T-helper 2 cell treated with Interferon-gamma antibody and Interleukin-4, amounts not matched to agents 5 μg/mL and 100 μg/mL, for 36 hours (primary cell): ENCODE measurements at places on chromosomes 16 and 17.

- no peaks in the 10 kb centered on the region for H3K4me1 ChIP-seq
- no peak for DNase-seq
- H3K27ac ChIP-seq, result no peak overlapping the region
- no peaks in the 10 kb centered on the region for H3K27me3 ChIP-seq
- H3K4me3 ChIP-seq, result no peak overlapping the region
Measured at GRCh38 chr16:77359065-77359502, 75.8 kb downstream of the ADAMTS18 start.

GRCh38 chr16:2973093-2973492, 3.9 kb downstream of the PAQR4 start:
- peaks cover 5% of the 10 kb centered on the region for H3K27me3 ChIP-seq
- H3K27ac ChIP-seq, result no peak overlapping the region
- DNase-seq, result no peak
- H3K4me3 ChIP-seq, result no peak overlapping the region
- H3K4me1 ChIP-seq, result peaks cover 15% of the 10 kb centered on the region

GRCh38 chr17:36533935-36534839, 481 bp downstream of the MYO19 start:
- no peak for DNase-seq
- peaks cover 26% of the 10 kb centered on the region for H3K4me1 ChIP-seq
- peak overlapping the region; percentile 94 for H3K4me3 ChIP-seq
- peaks cover 46% of the 10 kb centered on the region for H3K36me3 ChIP-seq
- peak overlapping the region; percentile 99 for H3K27ac ChIP-seq
- H3K27me3 ChIP-seq, result no peaks in the 10 kb centered on the region

DNA sequence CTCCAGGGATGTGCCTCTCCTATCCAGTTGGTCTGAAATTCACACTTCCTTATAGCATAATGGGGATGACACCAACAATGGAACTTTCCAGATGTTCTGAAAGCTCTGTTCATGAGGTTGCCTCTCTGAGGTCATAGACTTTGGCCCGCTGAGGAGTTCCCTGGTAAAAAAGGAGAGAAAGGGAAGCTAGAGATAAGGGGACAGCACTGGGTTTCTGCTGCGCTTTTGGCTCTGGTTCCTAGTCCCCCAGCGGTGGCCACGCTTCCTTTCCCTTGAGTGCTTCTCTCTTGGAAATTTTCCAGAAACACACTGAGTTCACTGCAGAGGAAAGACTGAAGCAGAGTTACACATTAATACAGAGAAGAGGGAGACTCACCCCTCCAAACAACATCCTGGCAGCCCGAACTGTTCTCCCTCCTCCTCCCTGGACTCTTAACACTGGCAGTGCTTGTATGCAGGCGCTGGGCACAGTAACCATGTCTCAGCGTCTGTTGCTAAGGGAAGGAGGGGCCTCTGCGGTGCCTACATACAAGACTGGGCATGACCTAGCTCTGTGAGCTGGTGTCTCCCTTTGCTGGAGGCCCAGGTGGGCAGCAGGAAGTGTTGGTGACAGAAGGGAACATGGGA, at the start of gene DNAH3:
TSS of gene DNAH3 (minus strand) at position 472 of the 627 bp plus-strand sequence. CDS start 527 bp downstream, outside the sequence.
- no peaks in the 10 kb centered on the region for H3K36me3 ChIP-seq
- no peak for DNase-seq
- H3K4me1 ChIP-seq, result no peaks in the 10 kb centered on the region
- H3K4me3 ChIP-seq, result no peak within 1 kb of the TSS
- peaks cover 12% of the 10 kb centered on the region for H3K27me3 ChIP-seq

GRCh38 chr16:61210076-61210475, 826.2 kb downstream of the CDH8 start:
- DNase-seq, result no peak
- H3K36me3 ChIP-seq, result no peaks in the 10 kb centered on the region
- H3K4me3 ChIP-seq, result no peak overlapping the region
- no peak overlapping the region for H3K27ac ChIP-seq
- H3K27me3 ChIP-seq, result no peaks in the 10 kb centered on the region

- no peak overlapping the region for H3K4me3 ChIP-seq
- DNase-seq, result no peak
- H3K4me1 ChIP-seq, result no peaks in the 10 kb centered on the region
- H3K27me3 ChIP-seq, result peaks cover 3% of the 10 kb centered on the region
- H3K27ac ChIP-seq, result no peak overlapping the region
- no peaks in the 10 kb centered on the region for H3K36me3 ChIP-seq
Measured at GRCh38 chr16:3243882-3244281, 8.9 kb upstream of the ZNF200 start.

GRCh38 chr16:66800856-66801255, 528 bp downstream of the TERB1 start:
- no peak overlapping the region for H3K27ac ChIP-seq
- DNase-seq, result no peak
- peaks cover 18% of the 10 kb centered on the region for H3K36me3 ChIP-seq
- H3K4me1 ChIP-seq, result no peaks in the 10 kb centered on the region
- no peak overlapping the region for H3K4me3 ChIP-seq
- H3K27me3 ChIP-seq, result no peaks in the 10 kb centered on the region

DNA sequence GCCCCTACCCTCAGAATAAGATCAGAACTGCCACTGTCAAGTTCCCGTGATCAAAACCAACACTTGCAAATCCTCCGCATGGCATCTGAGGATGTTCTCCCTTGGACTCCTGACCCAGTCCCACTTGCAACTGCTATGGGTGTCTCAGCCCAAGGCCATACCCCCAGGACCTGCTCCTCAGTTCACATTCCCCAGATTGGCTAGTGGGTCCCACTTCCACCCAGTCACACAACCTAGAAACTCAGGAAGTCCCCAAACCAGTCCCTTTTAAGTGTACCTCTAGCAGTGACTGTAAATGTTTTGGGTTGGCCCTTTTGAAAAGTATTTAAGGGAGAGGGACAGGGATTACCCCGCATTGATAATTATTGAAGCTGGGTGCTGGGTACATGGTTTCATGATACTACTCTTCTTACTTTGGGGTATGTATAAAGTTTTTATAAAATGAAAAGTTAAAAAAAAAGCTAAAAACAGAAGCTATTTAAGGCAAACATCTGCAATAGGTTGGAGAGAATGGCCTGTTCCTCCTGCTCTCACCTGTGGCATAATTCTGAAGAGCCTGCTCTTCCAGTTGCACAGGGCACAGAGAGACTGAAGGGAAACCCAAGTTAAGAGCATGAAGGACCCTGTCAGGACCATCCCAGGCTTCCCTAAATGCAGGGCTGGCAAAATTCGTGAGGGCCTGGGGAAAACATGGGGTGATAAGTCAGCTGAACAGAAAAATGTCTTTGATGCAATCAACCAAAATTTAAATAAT, 42.5 kb downstream of the ERN1 start:
- no peak for DNase-seq
- peak overlapping the region; percentile 31 for H3K4me3 ChIP-seq
- H3K4me1 ChIP-seq, result peaks cover 52% of the 10 kb centered on the region

DNA sequence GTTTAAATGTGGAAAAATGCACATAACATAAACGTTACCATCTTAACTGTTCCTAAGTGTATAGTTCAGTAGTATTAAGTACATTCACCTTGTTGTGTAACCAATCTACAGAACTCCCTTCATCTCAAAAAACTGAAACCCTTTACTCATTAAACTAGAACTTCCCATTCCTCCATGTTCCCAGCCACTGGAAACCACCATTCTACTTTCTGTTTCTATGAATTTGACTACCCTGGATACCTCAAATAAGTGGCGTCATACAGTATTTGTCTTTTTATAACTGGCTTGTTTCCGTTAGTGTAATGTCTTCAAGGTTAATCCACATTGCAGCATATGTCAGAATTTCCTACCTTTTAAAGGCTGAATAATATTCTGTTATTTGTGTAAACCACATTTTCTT, 38.2 kb downstream of the NF1 start:
- H3K4me3 ChIP-seq, result no peak overlapping the region
- H3K36me3 ChIP-seq, result no peaks in the 10 kb centered on the region
- no peaks in the 10 kb centered on the region for H3K27me3 ChIP-seq
- no peak overlapping the region for H3K27ac ChIP-seq
- H3K4me1 ChIP-seq, result peaks cover 3% of the 10 kb centered on the region

GRCh38 chr17:48541036-48541576, 3.8 kb downstream of the HOXB2 start:
- H3K27me3 ChIP-seq, result peaks cover 13% of the 10 kb centered on the region
- H3K36me3 ChIP-seq, result peaks cover 21% of the 10 kb centered on the region
- DNase-seq, result no peak
- peaks cover 32% of the 10 kb centered on the region for H3K4me1 ChIP-seq
- peak overlapping the region; percentile 97 for H3K27ac ChIP-seq
